M059J (cell line): ENCODE measurements at places on chromosomes 4 and X. TPM values are rescaled to one million over a fixed set of nuclear protein-coding genes. Genes with fewer than 3 reads are reported as not detected.

TNIP3 gene
- total RNA-seq, result 0.10 TPM in 1 of 2 replicates, not detected in the other

PWWP3B gene
- total RNA-seq, result not detected in 2 replicates

SLC4A4 gene
- total RNA-seq, result 2.8 and 3.4 TPM in 2 replicates

TDO2 gene
- total RNA-seq, result 5.7 and 6.5 TPM in 2 replicates

CNKSR2 gene
- total RNA-seq, result not detected in 2 replicates

LINC00632 gene
- 20.7 and 22.6 TPM in 2 replicates for total RNA-seq

BEX2 gene
- 8.9 and 15.4 TPM in 2 replicates for total RNA-seq

TRIML2 gene
- total RNA-seq, result 0.27 and 1.0 TPM in 2 replicates

GAGE2A gene
- not detected in 2 replicates for total RNA-seq

SPANXA2 gene
- 157 and 162 TPM in 2 replicates for total RNA-seq

PPP1R3F gene
- total RNA-seq, result 2.8 and 5.6 TPM in 2 replicates

NXF2 gene
- 0.42 TPM in 1 of 2 replicates, not detected in the other for total RNA-seq

GRCh38 chrX:53047228-53047627 lies 1.4 kb upstream of the GPR173 start:
- DNase-seq, result peak; percentile 20

DNA sequence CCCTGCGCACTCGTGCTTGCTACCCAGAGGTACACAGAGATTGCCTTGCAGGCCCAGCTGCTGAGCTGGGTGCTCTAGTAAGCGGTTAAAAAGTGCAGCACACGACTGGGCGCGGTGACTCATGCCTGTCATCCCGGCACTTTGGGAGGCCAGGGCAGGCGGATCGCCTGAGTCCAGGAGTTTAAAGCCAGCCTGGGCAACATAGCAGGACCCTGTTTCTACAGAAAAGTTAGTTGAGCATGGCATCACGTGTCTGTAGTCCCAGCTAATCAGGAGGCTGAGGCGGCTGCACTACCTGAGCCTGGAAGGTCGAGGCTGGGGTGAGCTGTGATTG lies 5.5 kb downstream of the UVSSA start:
- DNase-seq, result no peak

GRCh38 chr4:7971159-7971631 lies 31.5 kb upstream of the AFAP1 start:
- DNase-seq, result no peak

DNA sequence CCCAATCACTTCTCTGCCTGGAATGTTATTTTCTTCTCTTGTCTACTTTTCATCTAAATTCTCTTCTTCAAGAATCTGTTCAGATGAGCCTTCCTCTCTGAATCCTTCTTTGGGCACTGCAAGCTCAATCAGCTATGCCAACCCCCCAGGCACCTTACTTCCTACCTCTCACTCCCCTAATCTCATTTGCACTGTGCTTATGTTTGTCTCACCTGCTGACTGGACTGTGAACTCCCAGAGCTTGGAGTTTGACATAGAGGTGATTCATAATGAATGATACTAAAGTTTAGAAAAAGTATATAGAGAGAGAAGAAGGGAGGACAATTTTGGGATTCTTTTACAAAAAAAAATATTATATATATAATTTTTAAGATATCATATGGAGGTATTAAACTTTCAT lies 36.3 kb downstream of the ANXA10 start:
- no peak for DNase-seq

DNA sequence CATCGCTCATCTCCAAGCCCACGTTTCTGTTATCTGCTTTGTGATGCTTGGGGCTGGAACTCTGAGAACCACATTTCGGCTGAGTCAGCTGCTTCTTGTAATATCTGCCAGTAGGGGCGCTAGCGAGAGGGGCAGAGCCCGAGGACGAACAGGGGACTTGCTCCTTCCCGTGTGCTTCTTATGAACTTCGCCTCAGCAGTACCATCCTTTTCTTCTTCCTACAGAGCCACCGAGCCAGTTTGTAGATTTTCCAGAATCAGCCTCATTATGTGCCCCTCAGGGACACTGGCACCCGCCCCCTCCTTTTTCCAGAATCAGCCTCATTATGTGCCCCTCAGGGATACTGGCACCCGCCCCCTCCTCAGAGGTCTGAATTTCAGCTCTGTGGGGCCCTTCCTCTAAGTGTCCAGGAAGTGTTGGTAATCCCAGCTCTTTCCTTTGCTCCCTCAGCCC lies 441.7 kb upstream of the RASGEF1B start:
- DNase-seq, result peak; percentile 43

DNA sequence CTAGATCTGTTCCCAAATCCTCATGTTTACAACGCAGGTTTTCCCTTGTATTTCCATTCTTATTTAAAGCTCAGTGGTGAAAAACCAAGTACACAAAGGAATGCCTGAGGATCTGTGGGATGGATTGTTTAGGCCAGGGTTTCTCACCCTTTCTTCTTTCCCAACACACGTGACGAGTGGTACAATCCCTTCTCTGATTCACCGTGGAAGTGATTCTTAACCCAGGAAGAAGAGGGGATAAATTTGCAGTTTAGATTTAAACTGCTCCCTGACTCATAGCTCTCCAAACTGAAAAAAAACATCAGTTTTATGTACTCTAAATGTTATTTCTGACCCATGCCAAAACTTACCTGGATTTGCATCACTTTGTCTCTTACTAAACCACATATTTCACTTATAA lies 17.0 kb downstream of the PAQR3 start:
- peak; percentile 38 for DNase-seq

GRCh38 chr4:182808673-182809416 lies 108.3 kb downstream of the DCTD start:
- peak; percentile 68 for DNase-seq

DNA sequence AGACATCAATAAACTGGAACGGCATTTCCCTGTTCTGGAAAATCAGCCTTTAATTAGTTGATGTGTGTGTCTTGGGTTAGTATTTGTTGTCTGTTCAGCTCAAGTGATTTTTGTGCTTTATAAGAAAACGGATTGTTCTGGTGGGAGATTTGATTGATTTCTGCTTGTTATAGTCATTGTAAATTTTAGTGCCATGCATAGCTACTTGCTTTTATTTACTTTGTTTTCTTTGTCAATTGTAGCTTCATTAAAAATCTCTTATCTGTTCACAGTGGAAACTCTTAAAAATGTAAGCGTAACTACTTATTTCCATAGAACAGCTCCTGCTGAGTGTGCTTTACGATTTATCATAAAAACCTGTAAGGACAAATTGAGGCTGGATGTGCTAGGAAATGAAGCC lies 253.2 kb downstream of the TENM3 start:
- no peak for DNase-seq

GRCh38 chr4:107993969-107994368 lies 4.3 kb downstream of the HADH start:
- no peak for DNase-seq

- DNase-seq, result peak; percentile 34
Measured at GRCh38 chrX:71542411-71542810, 9.5 kb downstream of the OGT start.

DNA sequence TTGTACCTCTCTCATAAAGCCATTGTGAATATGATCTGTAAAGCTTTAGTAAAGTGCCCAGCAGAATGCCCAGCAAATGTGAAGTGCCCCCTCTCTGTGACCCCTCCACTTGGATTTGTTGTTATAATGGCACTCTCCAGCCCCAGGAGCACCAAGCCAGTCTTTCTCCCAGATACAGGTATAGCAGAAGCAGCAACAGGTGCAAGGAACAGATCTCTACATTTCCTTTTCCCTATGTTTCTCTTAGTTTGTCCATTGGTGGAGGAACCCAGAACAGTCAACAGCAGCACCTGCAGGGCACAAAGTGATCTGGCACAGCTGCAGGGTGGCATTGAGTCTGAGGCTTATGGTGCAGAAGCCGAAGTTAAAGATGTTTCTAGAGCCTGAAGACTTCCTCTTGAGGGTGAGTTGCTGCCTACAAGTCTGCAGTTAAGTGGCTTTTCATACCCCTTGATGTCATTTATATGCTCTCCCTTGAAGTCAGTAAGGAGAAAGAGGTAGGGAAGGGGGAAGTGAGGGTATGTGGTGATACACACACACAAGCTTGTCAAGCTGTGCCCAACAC lies 16.1 kb upstream of the CXCL3 start:
- DNase-seq, result no peak

- DNase-seq, result peak; percentile 68
Measured at GRCh38 chrX:149512225-149512885, 7.2 kb upstream of the IDS start.

DNA sequence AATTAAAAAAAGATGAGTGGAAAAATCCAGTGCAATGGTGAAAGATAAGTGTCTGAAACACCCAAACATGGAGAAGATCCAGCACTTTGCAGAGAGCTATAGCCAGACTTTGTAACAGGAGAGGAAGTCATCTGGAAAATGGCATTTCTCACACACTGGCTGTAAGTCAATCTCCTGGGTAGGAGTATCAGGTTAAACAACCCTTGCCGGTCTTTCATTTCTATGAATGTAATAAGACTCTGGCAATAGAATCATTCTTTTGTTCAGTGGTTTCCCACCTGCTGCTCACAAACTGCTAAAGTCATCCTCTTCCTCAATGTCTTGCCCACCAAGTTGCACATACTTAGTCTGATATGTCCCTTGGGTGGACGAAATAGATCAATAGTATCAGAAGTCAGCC lies 94.0 kb upstream of the ATP8A1 start:
- no peak for DNase-seq

DNA sequence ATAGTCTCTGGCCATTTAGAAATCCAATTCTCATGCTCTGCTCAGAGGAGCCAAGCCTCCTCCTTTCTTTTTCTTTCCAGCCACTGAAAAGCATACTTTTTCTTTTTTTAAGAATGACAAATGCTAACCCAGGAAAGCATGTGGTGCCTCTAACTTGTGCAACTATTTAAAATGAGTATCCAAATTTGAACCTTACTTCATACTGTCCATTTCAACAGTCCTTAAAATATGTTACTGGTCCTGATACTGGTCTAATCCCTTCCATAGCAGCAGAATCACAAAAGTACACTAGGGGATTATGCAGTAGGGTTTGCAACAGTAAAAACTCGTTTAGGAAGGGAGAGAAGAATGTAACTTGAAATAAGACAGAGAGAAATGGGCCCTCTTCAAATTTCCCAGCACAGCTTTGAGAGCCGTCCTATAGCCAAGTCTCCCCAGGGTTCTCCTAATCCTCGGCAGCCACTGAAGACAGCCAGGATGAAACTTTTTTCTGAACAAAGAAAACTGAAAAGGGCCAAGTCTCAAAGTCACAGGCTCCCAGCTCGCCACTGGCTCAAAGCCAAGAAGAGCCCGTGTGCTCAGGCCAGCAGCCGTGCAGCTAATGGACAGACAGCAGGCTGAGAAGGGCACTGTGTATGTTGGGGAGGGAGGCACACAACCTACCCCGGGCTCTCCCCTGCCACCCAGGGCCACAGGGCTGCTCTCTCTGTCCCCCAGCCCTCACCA lies 39.5 kb downstream of the GPC4 start:
- no peak for DNase-seq

DNA sequence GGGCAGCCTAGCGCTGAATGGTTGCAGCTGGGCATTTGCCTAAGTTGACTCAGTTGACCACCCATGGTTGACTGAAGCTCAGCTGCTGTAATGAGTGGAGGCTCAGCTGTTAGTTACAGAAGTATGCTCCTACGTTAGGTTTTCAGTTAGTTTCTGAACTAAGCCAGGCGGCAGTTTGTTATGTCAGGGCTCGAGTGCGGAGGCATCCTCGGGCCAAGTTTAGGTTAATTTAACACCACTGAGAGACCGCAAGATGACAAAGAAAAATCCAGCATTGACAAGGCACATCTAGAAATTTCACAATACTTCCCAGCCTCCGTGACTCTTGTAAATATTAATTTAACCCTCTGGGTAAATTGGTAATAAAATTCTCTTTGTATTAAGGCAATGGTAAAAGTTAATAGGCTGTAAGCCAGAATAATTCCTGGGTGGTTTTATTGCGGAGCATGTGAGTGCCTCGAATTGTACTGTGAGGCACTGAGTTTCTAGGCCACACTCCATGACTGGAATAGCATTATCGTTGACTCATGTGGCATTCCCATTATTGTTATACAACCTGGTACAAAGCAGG lies 33.1 kb upstream of the CDKN2AIP start:
- peak; percentile 91 for DNase-seq

GRCh38 chr4:39446842-39447573 lies 11.7 kb downstream of the RPL9 start:
- no peak for DNase-seq

DNA sequence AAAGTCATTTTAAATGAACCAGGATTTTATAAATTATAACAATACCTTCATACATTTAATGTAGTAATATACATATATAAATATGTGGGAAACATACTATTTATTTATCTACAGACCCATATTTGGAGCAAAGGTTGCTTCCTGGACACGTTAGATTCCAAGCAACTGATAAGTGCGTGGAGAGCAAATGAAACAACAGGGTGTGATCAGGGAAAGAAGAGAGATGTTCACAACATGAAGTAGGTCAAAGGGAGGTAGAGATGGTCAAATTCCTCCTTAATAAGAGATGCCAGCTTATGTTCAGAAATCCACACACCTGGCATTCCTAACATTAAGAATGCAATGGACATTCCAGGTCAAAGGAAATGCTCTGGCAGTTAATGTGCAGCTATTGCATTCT lies 53.1 kb upstream of the HPGD start:
- DNase-seq, result no peak

DNA sequence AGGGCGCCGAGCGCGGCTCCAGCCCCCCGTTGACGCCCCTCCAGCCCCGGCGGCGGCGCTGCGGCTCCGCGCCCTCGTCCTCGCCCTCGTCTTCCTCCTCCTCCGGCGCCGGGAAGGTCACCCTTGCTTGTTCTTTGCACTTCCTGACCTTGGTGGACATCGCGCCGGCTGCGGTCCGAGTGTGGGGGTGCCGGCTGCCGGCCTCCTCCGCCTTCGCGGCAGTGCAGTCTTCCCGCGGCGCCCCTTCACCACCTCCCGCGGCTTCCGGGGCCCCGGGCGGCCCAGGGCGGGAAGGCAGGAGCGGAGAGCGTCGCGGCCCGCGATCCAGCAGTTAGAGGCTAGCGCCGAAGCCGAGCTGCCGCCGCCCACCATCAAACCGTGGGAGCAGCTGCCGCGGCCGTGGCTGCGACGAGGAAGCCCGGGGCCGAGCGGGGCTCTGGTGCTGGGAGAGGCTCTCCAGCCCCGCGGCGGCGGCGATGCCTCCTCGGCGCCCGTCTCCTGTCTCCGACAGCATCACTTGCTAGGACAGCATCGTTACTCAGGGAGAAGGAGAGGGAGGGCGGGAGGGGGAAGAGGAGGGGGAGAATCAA lies at the start of gene TRPC3:
TSS of gene TRPC3 (minus strand) at position 540 of the 590 bp plus-strand sequence. CDS start at position 160, 380 bp downstream.
- peak; percentile 24 for DNase-seq

DNA sequence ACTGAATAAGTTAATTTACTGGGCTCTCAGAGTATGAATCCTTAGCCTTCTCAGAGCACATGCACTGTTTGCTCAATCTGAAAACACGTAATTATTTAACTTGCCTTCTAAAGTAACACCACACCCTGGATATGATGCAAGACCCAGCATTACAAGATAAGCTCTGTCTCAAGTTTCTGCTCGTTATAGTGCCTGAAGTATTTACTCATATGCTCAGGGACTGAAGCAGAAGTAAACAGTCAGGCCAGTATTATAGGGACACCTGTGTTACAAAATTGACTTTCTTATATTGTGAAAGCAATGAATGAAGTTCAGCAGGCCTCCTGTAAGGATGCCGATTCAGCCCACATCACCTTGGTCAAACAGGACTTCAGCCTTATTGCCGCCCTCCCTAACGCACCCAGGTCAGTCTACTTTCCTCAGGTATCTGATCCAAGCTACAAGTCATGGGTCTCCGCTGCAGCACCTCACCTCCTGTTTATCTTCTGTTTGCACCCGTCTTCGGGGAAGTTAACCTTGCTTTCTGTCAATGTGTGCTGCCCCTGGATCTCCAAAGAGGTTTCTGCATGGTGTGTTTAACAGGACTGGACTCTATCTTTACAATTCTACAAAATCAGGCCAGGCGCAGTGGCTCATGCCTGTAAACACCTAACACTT lies 42.8 kb upstream of the KLF3 start:
- peak; percentile 45 for DNase-seq

- no peak for DNase-seq
Measured at GRCh38 chr4:78621395-78621794, 69.8 kb downstream of the ANXA3 start.

GRCh38 chrX:2351321-2351720 lies 149.5 kb downstream of the DHRSX start:
- DNase-seq, result peak; percentile 86
